ENCODE measurements at places on chromosomes 16 and 17. TPM values are rescaled to one million over a fixed set of nuclear protein-coding genes. Genes with fewer than 3 reads are reported as not detected.

- DNase-seq = no peak
Measured at GRCh38 chr16:11183035-11183812, 72.8 kb downstream of the SOCS1 start.

DNA sequence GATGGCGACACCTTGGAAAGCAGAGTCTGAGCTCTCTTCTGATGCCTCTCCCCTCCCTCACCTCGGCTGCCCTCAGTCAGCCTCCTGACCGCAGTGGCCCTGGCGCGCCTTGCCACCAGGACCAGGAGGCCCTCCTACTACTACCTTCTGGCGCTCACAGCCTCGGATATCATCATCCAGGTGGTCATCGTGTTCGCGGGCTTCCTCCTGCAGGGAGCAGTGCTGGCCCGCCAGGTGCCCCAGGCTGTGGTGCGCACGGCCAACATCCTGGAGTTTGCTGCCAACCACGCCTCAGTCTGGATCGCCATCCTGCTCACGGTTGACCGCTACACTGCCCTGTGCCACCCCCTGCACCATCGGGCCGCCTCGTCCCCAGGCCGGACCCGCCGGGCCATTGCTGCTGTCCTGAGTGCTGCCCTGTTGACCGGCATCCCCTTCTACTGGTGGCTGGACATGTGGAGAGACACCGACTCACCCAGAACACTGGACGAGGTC, 4.4 kb downstream of the GPR142 start:
- no peak for DNase-seq

DNA sequence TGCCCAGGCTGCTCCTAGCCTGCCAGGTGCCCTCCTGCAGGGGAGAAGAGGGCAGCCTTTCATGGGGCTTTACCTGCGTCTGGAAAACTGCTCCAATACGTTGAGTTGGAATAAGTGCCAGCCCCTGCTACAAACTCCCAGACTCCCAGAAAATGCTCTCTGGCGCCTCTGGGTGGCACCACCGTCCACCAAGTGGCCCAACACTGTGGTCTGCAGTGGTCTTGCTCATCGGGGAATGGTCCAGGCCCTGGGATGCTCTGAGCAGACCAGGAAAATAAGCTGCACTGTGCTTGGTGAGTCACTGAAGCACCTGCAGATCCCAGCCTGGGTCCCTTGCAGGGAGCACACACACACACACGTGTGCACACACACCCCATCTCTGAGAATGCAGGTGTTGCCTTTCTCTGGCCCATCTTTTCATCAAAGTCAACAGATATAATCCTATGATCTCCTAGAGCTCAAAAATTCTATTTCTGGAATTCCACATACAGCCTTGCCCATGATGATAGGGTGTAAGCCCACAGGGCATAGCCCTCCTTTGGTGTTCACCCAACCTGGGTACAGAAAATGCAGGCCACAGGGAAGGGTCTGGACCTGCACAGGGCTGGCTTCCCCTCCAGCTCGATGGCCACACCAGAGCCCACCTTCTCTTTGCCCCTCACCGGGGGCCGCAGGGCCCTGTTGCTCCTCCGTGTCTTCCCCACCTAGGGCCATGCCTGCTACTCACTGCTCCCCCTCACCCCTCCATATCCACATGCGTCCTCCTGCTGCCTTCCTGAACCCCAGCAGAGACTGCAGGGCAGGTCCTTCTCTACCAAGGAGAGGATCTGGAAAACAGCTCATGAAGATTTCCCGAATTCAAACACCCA, 20.5 kb downstream of the CDIP1 start:
- no peak for DNase-seq

GRCh38 chr16:10647264-10647720, 47.4 kb downstream of the TEKT5 start:
- no peak for DNase-seq

GRCh38 chr16:74591876-74592650, 14.9 kb downstream of the GLG1 start:
- no peak for DNase-seq

CYGB gene
- total RNA-seq = 19.9 TPM

EME2 gene
- total RNA-seq = 13.6 TPM

Data from kidney epithelial cell (primary cell).